AG04450 (cell line): ENCODE measurements at places on chromosomes 2 and 18.

GRCh38 chr2:221518201-221518934 is 53.7 kb downstream of the EPHA4 start:
- peak; percentile 59 for DNase-seq

GRCh38 chr2:228796386-228796785 is 474.7 kb downstream of the PID1 start:
- DNase-seq, result no peak

- DNase-seq, result no peak
These were observed 58.5 kb downstream of the BCL2 start for GRCh38 chr18:63261029-63261428.

DNA sequence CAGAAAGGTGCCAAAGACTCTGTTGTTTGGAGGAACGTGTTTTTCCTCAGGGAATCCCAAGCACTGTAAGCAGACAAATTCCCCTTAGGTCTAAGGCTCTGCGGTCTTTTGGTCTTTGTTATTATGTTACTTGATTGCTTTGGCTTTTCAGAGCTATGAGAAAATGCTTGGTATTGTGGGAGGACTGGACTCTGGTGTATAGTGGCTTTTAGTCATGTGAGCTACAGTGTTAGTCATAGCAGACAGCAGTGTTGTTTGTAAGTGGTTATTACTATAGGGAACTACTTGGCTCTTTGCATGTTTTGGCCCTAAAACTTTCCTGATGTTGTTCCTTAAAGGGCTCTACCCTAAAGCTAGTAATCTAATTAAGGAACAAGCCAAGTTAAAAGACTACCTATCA is 956.2 kb upstream of the LRATD1 start:
- DNase-seq, result peak; percentile 21

GRCh38 chr2:583666-584065 is 93.5 kb downstream of the TMEM18 start:
- no peak for DNase-seq

GRCh38 chr18:47912794-47913585 is 17.5 kb downstream of the SMAD2 start:
- no peak for DNase-seq

DNA sequence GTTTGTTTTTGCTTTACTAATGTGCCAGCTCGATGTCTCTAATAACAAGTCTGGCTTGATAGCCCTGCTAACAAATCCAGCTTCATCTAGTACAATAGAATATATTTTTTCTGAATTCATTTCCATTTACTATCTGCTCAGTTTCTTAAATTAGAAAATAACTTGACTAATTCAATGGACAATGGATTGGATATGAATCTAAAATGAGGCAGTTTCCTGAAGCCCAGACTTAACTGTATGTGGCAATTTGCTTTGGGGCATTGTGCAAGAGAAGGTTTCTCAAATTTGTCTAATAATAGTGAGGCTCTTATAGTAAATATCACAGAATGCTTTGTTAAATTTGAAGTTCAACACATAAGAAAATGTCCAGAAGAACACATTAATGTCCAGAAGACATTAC is 25.8 kb downstream of the CALCRL start:
- DNase-seq, result no peak

DNA sequence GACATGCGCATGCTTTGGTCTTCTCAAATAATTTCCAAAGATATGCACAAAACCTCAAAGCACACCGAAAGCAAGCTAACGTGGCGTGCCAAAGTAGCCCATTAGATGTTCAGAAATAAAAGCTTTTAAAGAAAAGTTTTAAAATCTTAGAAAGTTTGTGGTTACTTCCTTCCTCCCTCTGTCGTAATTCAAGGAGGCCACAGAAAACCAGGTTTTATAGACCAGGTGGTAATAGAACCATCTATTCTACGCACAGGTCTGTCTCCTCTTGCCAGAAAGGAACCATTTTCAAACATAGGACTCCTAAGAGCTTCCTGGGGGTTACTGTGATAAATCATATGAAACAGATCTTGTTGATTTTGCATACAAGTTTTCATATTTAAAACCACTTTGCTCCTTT is 487.2 kb downstream of the ARHGAP15 start:
- DNase-seq, result no peak

- no peak for DNase-seq
These were observed 511.2 kb downstream of the DCDC2C start for GRCh38 chr2:4214444-4215205.

- DNase-seq, result no peak
These were observed 148.4 kb upstream of the CAVIN2 start for GRCh38 chr2:191995285-191995684.

DNA sequence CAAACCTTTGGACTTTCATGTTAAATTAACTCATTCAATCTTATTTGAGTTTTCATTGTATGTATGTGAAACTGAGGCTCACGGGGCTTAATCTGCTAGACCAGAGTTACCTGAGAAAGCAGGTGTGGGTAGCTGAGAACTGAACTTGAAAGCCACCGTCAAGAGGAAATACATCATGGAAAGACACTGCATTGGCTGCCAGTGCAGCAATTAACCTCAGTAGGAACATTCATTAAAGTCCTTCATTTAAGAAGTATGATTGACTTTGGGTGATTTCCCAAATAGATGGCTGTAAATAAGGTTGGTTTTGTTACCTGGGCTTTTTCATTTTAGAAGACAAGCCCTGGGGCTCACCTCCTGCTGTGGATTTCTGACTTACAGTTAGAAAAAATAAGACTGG is 36.5 kb upstream of the MGAT5 start:
- no peak for DNase-seq

DNA sequence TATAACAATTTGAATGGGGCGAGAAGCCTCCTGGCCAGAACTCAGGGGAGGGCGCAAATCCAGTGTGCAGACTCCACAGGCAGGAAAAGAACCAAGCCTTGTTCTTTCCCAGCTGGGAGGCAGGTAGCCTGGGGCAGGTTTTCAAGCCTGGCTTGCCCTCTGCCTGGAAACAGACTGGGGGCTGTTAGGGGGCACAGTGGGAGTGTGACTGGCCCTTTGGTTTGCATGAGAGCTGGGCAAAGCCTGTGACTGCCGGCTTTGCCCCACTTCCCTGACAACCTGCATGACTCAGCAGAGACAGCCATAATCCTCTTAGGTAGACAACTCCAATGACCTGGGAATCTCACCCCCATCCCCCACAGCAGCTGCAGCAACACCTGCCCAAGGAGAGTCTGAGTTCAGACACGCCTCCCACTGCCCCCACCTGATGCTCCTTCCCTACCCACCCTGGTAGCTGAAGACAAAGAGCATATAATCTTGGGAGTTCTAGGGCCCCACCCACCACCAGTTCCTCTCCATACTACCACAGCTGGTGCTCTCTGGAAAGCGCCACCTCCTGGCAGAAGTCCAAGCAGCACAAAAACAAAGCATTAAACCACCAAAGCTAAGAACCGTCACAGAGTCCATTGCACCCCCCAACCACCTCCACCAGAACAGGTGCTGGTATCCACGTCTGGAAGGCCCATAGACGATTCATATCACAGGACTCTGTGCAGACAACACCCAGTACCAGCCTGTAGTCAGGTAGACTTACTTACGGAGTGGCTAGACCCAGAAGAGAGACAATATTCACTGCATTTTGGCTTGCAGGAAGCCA is 402.5 kb downstream of the STK39 start:
- no peak for DNase-seq

DNA sequence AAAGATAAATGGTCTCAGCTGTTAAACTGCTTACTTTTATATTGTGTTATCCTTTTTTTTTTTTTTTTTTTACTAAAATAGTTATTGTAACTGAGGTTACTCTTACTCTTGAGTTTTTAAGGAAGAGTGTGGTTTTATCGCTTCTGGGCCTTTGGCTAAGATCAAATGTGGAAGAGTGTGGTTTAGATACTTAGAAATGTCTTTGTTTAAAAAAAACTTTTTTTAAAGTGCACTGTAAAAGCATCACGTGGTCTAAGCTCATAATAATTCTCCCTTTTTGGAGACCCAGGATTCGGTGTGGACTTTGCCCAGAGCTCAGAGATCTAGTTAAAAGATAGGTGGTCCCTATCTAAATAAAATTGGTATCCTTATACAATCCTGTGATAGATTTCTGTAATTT is 11.9 kb upstream of the OXER1 start:
- DNase-seq, result no peak

DNA sequence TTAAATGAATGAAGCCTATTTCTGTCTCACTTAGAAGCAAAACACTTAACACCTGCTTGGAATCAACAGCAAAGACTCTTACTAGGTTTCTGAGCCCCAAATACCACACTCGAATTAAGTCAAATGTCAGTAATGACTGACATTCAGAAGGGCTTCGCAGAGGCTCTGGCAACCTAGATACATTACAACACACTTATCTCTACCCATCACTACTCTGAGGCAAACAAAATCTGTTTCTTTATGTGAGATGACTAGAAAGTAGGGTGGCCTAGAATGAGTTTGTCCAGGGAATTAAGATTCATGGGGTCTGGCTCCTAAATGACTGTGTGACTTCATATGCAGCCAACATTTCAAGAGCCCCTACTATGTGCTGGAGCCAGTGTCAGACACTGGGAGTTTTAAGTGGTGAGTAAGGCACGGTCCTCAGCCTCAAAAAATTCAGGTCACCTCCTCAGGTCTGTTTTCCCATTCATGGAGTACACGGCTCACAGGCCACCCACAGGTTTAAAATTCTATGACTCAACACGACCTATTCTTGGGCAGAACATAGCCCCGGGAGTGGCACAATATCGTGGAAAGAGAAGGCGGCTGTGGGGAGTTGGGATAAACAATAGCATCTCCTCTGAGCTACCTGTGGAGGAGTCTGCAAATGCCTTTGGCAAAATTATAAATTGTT is 150.3 kb upstream of the ZFP36L2 start:
- no peak for DNase-seq

DNA sequence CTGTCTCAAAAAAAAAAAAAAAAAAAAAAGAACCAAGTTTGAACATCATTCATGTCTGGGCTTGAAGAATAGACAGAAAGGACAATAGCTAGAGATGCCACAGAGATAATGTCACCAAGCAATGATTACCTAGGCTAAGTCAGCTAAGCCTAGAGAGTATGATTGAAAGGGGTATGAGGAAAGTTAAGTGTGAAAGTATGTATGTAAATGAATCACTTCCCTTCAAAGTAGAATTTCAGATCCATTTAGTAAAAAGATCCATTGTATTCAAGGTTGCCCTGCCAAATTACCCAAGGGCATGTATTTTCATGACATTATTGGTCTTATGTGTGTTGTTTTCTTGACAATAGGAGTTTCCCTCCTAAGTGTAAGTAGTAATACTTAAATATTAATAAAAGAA is 34.1 kb upstream of the SLC39A10 start:
- no peak for DNase-seq

DNA sequence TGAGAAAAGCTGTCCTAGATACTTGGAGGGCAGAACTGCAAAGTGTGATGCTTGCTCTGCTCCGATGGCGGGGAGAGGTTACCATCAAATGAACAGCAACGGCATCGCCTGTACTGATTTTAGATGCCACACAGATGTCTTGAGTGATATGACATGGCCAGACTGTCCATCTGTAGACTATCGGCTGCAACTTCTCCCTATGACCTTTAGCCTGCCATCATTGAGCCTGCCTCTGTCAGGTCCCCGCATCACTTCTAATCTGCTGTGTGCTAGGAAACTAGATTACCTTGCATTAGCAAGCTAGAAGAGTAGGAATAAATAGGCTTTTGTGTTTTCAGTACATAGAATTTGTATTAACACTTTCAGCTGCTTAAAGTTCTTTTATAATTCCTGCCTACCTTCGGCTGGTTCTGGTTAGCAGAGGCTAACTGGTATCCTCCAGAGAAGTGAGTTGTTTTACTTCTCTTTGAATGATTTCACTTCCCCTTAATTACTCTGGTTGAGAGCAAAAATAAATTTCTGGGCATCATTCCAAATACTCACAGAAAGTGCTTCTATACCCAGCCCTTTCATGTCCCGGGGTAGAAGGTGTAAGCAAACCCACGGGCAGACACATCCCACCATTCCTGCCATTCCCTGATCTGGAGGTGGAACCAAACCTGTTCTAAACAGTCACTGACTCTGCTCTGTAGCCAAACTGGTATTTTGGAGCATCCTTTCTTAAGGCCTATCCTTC is 24.0 kb downstream of the GAREM2 start:
- no peak for DNase-seq

- DNase-seq, result no peak
These were observed 869.9 kb downstream of the LRP1B start for GRCh38 chr2:141260911-141261310.

GRCh38 chr2:37500031-37500430 is 155.6 kb downstream of the QPCT start:
- DNase-seq, result peak; percentile 80

- no peak for DNase-seq
These were observed 52.0 kb downstream of the TEKT4 start for GRCh38 chr2:94923196-94923595.

- DNase-seq, result no peak
These were observed 101.5 kb upstream of the DNER start for GRCh38 chr2:229815858-229816257.

DNA sequence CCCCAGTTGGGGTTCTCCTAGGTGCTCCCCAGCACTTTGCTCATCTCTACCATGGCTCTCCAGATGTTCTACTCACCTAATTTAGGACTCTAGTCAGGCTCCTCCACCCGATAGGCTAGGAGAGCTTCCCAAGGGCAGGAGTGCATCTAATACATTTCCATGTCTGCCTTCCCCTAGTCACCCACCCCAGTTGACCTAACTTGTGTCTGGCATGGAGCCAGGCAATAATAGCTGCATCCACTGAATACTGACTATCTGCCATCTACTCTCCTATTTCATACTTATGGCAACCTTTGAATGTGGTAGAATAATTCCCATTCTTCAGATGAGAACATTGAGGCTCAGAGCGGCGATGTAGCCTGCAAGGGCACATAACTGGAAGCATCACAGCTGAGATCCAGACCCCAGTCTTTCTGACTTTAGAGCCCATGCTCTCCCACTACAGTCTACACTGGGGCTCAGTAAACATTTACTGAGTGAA is 71.8 kb upstream of the YWHAQ start:
- DNase-seq, result no peak

GRCh38 chr18:46424898-46425297 is 232.1 kb downstream of the LOXHD1 start:
- no peak for DNase-seq

- no peak for DNase-seq
These were observed 952 bp downstream of the ELMOD3 start for GRCh38 chr2:85355521-85355920.

- no peak for DNase-seq
These were observed 184.8 kb downstream of the DIS3L2 start for GRCh38 chr2:232146294-232146693.

DNA sequence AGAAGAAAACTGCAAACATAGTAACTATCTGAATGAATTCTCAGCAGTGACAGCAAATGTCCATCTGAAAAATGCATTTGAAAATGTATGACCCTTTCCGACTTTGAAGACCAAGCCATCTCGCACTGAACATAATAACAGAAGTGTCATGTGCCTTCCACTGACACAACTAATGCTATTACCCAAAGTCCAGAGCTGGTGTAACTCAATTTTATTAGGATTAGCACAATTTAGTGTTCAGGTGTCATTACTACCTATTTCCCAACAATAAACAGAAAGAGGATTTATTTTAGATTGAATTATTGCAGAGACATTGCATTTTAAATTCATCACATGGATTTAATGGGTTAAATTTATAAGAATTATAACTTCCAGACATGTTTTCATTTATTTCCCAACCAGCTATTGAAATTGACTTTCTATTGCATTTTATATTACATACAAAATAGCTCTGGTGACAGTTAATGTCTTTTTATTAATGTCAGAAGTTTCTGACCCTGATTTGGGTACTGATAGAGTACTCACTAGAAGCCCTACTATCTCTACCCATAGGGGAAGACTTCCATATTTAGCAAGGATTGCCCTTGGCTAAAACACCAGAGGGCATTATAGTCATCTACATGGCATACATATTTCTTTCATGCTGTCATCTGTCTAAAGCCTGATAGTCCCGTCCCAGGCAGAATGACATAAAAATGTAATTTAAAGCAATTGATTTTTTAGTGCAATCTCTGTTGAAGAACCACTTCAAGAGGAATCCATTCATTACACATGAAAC is 7.0 kb upstream of the STK39 start:
- no peak for DNase-seq
